ENCODE measurements at places on chromosomes 12 and 14.

- DNase-seq = no peak
These were observed 107.4 kb downstream of the GRIP1 start for GRCh38 chr12:66571361-66571915.

DNA sequence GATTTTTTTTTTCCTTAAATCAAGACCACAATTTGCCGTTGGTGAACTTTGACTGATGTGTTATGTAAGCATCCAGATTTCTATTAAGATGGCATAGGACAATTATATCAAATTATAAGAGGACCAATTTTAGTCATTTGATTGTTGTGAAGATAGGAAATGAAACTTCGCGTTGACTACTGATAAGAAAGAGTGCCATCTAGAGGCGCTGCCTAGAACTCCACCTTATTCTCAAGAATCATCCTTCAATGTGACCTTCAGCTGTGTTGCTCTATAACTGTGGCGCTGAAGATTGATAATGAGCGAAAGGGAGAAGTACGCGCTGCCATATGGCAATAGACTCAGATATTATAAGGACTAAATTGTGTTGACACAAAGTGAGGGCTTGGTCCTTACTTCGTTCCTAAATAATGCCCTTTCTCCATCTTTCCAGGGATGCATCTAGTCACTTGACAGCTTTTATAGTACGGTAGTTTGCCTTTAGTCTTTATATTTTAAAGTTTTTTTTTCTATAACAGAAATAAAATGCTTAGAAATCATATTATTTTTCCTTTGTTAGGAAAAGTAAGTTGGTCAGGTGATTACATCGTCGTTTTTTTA lies 350.8 kb upstream of the STXBP6 start:
- DNase-seq = no peak

- DNase-seq = no peak
These were observed 141.1 kb downstream of the PAWR start for GRCh38 chr12:79549531-79550271.

GRCh38 chr14:94936901-94937685 lies 167.2 kb upstream of the GSC start:
- DNase-seq = no peak

- no peak for DNase-seq
These were observed 68.7 kb downstream of the CCDC88C start for GRCh38 chr14:91348845-91349465.

GRCh38 chr14:105418269-105419194 lies 1.1 kb upstream of the MTA1 start:
- DNase-seq = no peak

GRCh38 chr12:56601503-56601902 lies 28.6 kb downstream of the BAZ2A start:
- no peak for DNase-seq

GRCh38 chr12:113961921-113962710 lies 4.0 kb downstream of the RBM19 start:
- DNase-seq = no peak

DNA sequence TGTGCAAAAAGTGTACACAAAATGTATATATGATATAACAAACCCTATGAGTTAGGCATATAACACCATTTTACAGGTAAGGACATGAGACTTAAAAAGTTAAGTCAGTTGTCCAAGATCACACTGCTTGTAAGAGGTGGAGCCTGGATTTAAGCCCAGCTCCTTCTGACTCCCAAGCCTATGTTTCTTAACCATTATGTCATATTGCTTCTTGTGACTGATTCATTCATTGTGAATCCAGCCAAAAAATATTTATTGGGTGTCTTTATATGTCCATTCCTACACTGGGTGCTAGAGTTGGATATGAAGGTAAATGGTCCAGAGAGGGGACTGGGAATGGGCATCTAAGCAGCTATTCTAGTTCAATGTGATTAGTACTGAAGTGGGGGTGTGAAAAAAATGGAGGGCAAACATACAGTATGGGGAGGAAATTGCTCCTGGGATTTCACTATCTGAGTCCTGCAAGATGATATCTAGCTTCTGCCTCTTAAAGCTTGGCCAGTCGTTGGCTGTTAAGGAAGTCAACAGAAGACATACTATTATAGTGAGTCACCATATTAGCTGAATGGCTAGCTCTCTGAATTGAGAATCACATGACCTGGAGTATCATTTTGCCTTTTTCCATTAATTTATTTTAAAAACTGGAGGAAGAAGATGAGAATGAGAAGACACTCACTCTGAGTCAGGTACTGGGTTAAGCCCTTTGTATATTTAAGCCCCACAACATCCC lies 28.8 kb downstream of the PAX9 start:
- no peak for DNase-seq

- DNase-seq = no peak
These were observed 57.9 kb downstream of the E2F7 start for GRCh38 chr12:77007476-77007875.

GRCh38 chr12:120640861-120641833 lies 721 bp downstream of the CABP1 start:
- no peak for DNase-seq

GRCh38 chr14:58912287-58912686 lies 274.5 kb downstream of the DACT1 start:
- no peak for DNase-seq

- DNase-seq = no peak
These were observed 69.3 kb upstream of the SCN8A start for GRCh38 chr12:51521554-51522276.

- no peak for DNase-seq
These were observed 64.6 kb downstream of the CCDC88C start for GRCh38 chr14:91352728-91353692.

DNA sequence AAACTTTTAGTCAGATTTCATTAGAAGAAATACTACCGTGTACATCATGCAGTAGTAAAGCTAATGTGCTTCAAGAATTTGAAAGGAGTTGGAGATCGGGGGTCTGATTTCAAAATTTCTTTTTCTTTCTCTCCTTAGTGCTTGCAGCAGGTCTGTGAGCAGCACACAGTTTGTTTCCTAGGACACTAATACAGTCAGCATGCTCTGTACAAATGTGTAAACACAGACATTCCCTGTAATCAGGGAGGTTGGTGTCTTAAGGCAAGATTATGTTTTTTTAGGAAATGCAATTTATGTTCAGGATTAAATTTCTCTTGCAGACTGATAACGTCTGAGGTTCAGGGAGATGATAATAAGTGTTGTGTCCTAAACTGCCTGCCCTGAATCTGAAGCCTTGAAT lies 142.7 kb downstream of the ALX1 start:
- no peak for DNase-seq

- DNase-seq = no peak
These were observed 297.5 kb downstream of the RPAP3 start for GRCh38 chr12:47408171-47408871.

DNA sequence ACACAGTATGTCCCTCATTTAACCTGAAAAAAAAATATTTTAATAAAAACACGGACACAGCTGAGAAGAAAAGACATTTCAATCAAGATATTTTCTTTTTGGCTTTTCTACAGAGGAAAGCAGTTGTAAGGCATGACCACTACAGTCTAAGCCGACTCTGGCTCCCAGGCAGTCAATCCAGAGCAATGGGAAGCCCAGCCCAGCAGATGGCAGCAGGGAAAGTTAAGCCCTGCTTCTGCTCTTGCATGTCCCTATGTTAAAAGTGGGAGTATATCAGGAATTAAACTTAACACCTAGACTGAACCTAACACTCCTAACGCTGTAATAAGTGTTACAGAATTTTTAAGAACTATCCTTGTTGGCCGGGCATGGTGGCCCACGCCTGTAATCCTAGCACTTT lies 19.5 kb upstream of the HAL start:
- no peak for DNase-seq

GRCh38 chr14:76780058-76780345 lies 18.7 kb downstream of the VASH1 start:
- no peak for DNase-seq

GRCh38 chr12:132888852-132889251 lies 1.4 kb upstream of the CHFR start:
- no peak for DNase-seq

DNA sequence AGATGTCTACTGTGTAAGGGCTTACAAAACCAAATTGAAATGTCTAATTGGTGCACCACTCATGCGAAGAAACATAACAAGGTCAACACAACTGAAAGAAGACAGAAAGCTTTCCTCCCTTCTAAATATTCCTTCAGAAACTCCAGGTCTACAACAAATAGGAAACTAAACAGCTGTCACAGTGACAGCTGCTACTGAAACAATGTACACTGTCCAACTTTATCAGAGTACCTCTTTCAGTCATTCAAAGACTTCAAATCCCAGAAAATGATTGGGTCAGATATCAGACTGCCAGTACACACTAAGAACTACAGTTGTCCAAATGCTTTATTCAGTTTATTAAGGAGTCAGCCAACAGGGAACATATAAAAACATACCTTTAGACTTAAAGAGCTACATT lies 35.2 kb downstream of the CEP128 start:
- no peak for DNase-seq

- DNase-seq = no peak
These were observed 36.5 kb downstream of the ELK3 start for GRCh38 chr12:96230646-96231045.

DNA sequence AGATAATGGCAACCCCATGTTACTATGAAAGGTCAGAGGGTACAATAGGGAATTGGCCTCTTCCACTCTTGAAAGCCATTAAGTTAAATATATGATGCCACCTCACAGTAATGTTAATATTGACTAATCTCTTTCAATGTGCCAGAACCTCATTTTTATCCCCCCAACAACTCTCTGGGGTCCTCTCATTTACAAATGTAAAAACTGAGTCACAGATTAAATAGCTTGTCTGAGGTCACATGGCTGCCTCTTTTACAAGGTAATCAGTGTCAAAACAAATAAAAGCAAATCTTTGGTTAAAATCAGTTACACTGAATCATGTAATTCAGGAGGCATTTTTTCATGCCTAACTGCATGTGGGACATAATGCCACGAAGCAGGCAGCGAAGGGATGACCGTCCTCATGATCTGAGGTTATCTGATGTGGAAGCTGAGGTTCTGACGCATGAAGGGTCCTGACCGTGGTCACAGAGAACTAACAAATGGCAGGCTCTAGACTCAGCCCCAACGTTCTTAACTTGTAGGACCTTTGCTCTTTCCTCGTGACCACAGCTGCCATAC lies 78.5 kb downstream of the PTPN21 start:
- DNase-seq = no peak
